Right hindlimb (tissue), 1 donor: ENCODE measurements at places on chromosomes 5 and 9.

DNA sequence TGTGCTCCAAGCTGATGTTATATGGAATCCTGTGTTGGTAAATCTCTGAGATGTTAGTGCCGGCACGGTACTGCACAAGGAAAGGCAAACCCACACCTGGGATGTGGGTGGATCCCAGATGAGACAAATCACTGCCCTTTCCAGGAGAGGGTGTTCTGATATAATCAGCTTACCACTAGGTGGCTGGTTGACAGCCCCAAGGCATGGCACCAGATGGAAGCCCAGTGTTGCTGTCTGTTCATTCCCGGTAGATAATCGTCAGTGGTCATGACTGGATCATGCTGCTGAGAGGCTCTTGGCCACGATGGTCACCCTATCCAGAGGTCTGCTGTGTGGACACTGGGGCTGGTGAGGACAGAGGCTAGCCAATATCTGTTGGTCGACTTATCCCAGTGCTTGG, 184.0 kb downstream of the CACNA1B start:
- no peak for DNase-seq

- peak; percentile 59 for DNase-seq
Measured at GRCh38 chr9:129317179-129318011, 139.3 kb upstream of the IER5L start.

GRCh38 chr9:5554254-5554653, 43.9 kb downstream of the PDCD1LG2 start:
- no peak for DNase-seq

- DNase-seq, result no peak
Measured at GRCh38 chr5:143760131-143760505, 51.8 kb upstream of the HMHB1 start.

DNA sequence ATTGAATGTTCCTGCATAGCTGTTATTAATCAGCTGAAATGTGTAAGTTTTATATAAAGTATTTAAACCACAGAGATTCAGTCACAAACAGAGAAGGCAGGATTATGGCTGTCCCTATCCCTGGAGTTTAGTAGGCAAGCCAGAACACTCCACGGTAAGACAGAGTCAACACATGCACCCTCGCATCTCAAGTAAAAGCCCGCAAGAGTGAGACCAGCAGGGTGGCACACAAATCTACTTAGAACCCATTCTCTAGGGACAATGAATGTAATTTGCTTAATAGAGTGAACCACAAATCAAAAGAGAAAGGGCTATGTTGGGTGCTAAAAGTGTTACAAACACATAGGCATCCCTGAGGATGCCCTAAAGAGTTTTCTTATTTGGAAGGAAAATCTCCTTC, 35.1 kb downstream of the LPAR1 start:
- no peak for DNase-seq
